Breast epithelium (tissue), 4 donors: ENCODE measurements at places on chromosomes 3 and 15. TPM values are rescaled to one million over a fixed set of nuclear protein-coding genes. Genes with fewer than 3 reads are reported as not detected.

MME gene
- 155 TPM for total RNA-seq

RUVBL1 gene
- 50.5 TPM for total RNA-seq

GAP43 gene
- total RNA-seq = not detected

GRCh38 chr3:56800832-56801661 lies 702 bp downstream of the ARHGEF3 start:
- no peak for DNase-seq

DNA sequence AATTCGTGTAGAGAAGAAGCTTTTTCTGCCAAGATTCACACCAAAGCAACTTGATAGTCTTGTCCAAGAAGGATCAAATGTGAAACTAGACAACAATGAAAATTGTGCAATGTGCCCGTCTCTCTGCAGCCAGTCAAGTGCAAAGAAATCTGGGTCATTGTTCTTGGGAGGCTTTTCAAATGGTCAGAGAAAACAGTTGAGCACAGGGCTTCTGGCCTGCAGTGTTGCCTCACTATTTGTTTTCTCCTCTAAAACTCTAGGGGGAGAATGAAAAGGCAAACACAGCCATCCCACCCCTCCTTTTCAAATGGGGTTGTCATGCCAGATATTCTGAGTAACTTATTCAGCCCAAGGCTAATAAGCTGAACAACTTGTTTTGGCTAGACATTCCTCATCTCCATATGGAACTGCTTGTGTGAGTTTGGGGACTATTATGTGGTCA lies 417.6 kb upstream of the CDIN1 start:
- DNase-seq = no peak

- DNase-seq = no peak
These were observed 284 bp upstream of the TSC22D2 start for GRCh38 chr3:150407808-150408220.

GRCh38 chr3:174089592-174089991 lies 692.0 kb downstream of the NLGN1 start:
- no peak for DNase-seq

GRCh38 chr3:131948806-131949205 lies 86.0 kb downstream of the CPNE4 start:
- no peak for DNase-seq
